Upper lobe of left lung (tissue), 6 donors: ENCODE measurements at places on chromosomes 7 and 10. TPM values are rescaled to one million over a fixed set of nuclear protein-coding genes. Genes with fewer than 3 reads are reported as not detected.

FBXL13 gene
- total RNA-seq, result 2.7 TPM

PRF1 gene
- 12.6 TPM for total RNA-seq

DNA sequence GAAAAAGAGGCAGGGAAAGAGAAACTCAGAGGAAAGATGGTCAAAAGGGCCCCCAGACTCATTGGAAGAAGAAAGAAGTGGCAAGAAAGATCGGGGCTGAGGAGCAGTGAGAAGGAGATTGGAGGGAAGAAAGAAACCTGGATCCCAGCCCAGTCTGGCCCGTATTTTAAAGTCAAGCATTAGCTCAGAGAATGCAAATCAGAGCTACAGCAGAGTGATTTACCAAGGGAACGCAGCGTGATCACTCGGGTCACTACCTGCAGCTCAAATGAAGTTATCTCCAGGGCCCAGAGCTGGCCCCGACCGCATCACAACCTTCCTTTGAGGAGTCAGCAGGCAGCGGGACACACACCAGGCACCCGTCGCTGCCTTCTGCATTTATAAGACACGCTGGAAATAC lies 72.8 kb downstream of the CARD11 start:
- peak; percentile 10 for DNase-seq

DNA sequence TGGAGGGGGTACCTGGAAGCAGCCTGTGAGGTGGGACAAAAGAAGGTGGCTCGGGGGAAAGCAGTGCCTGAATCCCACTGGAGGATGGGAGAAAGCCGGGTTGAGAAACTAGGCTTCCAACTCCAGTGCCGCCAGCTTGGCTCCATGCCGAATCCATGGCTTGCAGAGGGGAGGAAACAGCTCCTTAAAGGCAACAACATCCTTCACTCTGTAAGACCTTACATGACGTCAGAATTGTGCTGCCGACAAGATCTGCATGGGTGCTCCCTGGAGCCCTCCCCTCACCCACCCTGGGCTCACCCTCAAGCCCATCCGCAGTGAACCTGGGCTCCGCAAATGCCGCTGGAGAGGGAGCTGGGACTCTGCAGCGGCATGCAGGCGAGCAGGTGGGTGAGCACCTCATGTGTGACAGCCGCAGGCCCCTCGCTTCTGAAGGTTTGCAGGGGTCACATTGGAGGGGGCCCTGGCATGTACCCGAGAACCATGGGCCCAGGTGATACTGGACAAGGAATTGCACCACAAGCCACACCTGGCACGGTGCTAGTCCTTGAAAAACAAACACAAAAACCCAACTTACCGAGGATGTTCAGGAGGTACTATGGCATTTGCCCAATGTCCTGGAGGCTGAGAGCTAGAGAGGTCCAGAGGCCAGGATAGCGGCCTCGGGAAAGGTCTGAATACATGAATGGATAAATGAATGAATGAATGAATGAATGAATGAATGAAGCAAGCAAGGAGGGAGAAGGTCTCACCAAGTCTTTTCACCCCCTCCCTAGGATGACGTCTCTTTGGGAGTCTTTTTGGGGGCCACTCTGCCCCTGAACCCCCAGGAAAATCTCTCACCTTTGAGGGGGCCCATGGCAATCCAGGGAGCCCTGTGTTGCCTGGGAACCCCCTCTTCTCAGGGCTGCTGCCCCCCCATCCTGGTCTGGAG lies 238.6 kb upstream of the SHH start:
- no peak for DNase-seq
